ENCODE measurements at places on chromosomes 4 and X.

- no peak for DNase-seq
These were observed 190.1 kb upstream of the BMP3 start for GRCh38 chr4:80840396-80840795.

DNA sequence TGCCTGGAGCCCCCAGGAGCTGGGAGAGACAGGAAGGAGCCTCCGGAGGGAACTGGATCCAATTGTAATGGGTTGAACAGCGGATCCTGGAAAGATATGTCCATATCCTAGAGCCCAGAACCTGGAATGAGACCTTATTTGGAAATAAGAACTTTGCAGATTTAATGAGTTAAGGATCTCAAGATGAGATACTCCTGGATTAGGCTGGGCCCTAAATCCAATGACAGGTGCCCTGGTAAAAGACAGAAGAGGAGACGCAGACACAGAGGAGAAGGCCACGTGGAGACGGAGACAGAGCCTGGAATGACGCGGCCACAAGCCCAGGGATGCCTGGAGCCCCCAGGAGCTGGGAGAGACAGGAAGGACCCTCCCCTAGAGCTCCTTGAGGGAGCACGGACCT lies 34.1 kb downstream of the P2RY8 start:
- DNase-seq = no peak

GRCh38 chr4:94927696-94928095 lies 169.9 kb downstream of the BMPR1B start:
- DNase-seq = no peak

GRCh38 chr4:125389713-125390112 lies 75.0 kb downstream of the FAT4 start:
- no peak for DNase-seq

GRCh38 chrX:70043685-70044084 lies 6.1 kb downstream of the AWAT2 start:
- DNase-seq = no peak

DNA sequence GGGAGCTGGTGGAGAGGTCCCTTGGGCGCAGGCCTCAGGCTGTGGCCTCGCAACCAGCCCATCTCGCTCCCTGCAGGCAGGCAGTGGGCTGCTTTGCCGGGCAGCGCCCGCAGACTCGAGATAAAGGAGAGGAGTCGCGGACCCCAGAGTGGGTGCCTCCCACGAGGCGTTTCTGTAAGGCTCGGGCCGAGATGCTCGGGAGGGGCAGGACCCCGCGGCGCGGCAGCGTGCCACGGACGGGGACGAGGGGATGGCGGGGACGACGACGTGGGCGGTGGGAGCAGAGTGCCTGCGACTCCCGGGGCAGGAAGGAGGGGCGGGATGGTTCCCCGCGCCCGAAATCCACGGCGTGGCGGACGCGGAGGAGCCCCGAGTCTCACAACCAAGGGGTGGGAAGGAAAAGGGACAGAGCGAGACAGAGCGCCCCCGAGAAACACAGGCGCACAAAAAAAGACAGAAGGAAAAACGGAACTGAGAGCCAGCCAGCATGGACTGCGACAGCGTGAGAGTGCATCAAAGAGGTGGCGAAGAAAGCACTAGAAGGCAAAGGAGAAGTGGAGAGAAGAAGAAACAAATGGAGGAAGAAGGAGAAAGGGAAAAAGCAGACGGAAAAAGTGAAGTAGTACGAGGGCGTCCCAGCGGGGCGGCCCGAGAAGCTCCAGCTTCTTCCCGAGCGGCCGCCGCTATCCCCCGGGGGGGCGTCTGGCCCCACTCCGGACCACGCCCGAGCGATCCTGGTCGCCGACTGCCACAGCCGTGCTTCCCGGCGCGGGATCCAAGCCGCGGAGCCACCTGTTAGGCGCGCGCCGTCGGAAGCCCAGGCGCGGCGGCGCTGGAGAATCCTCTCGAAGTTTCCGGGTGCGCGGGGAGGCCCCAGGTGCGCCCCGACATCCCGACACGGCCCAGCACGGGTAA lies 1.5 kb downstream of the BEND4 start:
- no peak for DNase-seq

DNA sequence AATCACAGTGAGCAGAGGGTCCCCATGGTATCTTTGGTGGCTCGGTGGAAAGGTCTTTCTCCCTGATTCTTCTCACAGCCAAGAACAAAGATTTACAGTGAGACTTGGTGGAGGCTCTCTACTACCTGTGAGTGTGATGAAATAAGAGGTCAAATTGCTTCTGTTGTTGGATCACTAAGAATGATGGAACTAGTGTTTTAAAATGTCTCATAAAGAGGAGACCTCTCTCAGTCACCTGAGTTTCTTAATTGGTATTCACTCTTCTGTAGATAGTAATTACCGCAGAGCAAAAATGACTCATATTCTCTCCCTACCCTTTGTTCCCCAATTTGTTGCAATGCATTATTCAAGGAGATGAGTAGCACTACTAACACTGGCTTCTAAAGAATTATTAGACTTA lies 100.9 kb upstream of the TBC1D9 start:
- DNase-seq = no peak
